ENCODE measurements at places on chromosomes 16 and 17.
A peak's percentile ranks its signal among the peaks of the same experiment; 100 is the strongest.

DNA sequence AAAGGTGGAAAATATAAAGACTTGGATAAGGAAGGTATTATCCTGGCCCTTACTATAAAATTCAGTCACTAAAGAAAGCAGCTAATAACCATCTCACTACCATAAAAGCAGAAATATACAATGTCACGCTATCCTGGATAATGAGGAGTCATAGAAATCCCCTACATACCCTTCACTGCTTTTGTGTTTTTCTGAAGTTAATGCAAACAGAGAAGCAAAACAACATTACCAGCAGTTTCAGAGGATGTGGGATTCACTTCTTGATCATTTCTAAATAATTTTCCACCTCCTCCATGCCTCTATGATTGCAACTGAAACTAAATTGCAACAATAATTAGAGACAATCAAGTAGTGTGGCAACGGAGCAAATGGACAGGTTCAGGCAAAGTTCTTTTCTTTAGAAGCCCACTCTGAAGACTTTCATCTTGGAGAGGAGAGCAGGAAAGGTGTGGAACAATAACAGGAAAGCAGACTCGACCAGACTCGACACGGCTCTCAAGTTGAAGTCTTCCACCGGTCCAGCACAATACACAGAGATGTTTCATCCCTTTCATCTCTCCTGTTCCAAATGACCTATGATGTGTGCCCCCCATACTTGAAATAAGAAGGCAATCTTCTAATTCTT, 10.2 kb downstream of the CYTH1 start:
- no peak for DNase-seq

- no peak for DNase-seq
Observed at GRCh38 chr17:40451420-40451819, 8.2 kb downstream of the IGFBP4 start.

- no peak for DNase-seq
Observed at GRCh38 chr17:66518677-66519076, 216.3 kb downstream of the PRKCA start.

DNA sequence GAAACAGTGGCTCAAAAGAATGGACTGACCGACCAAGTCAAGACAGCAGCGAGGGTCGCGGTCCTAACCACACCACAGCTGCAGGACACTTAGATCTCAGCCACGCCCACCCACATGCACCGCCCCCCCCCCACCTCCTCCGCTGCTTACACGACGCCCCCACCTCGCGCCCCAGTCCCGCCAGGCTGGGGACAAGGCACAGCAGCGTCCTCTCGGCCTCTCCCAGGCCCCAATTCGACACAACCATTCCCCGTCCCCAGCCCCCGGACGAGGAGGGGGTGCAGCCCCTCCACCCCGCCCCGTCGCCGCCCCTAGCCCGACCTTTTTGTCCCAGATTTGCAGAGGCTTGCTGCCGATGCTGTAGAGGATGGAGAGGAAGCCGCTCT, 477 bp downstream of the CFAP20 start:
- DNase-seq = no peak

DNA sequence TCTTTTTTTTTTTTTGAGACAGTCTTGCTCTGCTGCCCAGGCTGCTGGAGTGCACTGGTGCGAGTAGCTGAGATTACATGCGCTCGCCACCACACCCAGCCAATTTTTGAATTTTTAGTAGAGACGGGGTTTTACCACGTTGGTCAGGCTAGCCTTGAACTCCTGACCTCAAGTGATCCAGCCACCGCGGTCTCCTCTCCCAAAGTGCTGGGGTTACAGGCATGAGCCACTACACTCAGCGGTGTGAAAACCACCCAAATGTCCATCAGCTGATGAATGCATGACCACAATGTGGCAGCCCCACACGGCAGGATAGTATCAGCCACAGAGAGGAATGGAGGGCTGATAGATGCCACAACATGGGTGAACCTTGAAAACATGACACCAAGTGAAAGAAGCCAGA, 2.1 kb downstream of the P2RX5 start:
- peak; percentile 72 for DNase-seq

- no peak for DNase-seq
Observed at GRCh38 chr17:2697611-2698162, 13.9 kb downstream of the CLUH start.

DNA sequence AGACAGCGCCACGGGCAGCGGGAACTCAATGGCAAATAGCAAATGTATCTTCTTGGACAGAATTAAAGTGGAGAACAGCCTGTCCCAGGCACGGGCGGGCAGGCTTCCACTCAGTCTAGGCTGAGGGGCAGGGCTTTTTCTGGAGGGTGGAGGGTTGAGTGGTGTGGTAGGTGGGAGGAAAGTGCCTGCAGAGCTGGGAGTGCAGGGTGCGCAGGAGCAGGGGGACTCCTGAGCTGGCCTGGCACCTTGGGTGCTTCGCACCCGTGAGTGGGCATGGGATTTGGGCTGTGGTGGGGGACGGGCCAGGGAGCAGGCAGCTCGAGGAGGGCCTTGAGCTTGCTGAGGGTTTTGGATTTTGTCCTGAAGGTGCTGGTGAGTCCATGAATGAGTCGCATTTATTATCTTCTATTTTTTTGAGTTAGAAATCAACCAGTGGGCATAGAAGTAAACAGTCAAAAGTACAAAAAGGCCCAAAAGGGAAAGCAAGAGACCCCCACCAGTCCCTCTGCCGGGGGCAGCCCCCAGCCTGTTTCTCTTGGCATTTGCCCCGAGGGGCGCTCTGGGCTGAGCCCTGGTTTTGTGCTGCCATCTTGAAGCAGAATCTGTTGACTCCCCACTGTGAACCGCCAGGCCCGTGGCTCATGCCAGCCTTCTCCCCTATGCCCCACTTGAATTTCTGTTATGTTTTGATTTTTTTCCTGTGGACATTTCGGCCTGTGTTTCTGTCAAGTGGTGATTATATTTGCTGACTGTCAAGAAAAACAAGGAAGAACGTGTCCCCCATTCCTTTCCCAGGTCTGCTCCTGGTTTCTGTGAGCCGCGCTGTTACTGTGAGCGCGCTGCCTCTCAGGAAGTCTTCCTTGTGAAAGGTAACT, 8.2 kb downstream of the ADORA2B start:
- no peak for DNase-seq

- DNase-seq = no peak
Observed at GRCh38 chr16:23535901-23536300, 21.2 kb downstream of the EARS2 start.

- DNase-seq = no peak
Observed at GRCh38 chr16:25796239-25796638, 104.5 kb downstream of the HS3ST4 start.

GRCh38 chr17:78268191-78268874, 36.9 kb downstream of the TMEM235 start:
- no peak for DNase-seq

GRCh38 chr17:40068129-40068581, 5.4 kb downstream of the THRA start:
- DNase-seq = no peak

DNA sequence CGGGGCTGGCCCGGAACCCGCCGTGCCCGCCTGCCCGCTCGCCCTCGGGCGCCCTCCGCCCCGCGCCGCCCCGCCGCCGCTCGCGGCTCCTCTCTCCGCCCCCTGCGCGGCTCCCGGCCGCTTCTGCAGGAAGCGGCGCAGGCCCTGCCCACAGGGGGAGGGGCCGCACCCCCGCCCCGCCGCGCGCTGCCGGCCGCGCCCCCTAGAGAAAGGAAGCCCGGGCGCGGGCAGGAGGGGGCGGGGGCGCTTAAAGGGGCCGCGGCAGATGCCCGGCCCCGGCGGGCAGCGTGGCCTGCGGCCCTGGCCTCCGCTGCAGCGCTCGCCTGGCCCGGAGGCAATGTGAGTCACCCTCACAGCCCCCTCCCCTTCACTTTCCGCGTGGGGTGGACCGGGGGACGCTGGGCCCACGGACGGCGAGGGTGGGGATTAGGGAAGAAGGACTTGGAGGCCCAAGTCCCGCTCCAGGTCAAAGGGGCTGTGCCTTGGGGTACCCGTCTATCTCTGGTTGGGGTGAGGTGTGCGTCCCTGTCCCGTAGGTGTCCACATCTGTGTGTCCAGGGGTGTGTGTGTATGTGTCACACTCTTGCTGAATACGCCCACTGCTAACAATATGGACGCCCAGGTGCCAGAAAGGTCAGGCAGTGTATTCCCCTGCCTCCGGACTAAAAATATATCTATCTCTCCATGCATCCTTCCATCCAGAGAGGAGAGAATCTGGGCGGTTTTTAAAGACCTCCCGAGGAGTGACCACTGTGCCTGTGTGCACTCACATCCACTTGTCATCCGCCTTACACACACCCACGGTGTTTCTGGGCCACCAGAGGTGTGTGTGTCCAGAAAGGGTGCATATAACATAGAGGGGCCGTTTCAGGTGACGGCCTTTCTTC, at the start of gene GIT1:
TSS of gene GIT1 (minus strand) at position 125 of the 887 bp plus-strand sequence. CDS start 270 bp downstream, outside the sequence.
- DNase-seq = peak; percentile 92

- no peak for DNase-seq
Observed at GRCh38 chr17:75783069-75783783, 1.4 kb upstream of the UNK start.

GRCh38 chr17:57113656-57114055, 28.6 kb downstream of the AKAP1 start:
- no peak for DNase-seq

DNA sequence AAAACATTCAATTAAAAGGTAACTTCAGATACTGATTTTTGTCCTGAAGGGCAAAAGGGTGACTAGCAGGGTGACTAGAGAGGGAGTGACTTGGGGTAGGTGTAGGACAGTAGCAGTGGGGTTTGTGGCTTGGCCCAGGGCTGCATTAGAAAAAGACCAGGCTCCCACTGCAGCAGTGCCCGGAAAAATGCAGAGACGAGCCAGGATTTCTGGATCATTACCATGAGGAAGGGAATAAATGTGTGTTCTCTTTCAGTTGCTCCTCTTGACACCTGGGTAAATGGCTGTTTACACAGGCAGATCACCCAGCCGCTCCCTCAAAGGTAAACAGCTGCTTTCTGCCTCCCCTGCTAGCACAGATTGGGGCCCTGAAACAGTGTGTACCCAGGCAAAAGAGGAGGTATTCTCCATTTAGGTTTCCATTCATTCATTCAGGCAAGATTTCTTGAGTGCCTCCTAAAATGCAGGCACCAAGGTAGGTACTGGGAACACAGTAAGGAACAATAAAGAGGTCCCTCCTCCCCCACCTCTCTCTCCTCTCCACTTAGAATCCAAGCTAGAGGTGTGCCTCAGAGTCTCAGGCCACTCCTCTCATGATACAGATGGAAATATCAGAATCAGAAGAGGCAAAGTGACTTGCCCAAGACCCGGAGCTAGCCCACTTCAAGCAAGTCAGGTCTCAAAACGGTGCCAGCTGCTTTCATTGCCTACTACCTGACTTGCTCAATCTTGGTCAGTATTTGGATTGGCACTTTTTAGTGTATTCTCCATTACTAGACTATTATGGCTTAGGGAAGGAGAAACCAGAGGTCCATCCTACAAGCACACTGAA, 15.2 kb upstream of the TOX3 start:
- DNase-seq = no peak

DNA sequence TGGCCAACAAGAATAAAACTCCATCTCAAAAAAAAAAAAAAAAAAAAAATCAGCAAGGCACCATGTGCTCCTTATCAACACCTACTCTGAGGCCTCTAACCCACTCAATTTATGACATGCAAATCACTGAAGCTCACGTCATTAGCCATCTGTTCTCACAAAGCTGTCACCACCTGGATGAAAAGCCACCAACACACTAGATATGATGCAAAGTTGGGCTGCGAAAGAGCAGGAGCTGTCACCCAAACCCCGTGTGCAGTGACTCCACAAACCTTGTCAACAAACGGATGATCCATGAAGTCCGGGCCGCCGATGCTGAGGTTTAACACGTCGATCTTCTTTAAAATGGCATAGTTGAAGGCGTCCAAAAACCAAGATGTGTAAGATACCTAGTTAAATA, 25.3 kb downstream of the MBTPS1 start:
- DNase-seq = no peak

DNA sequence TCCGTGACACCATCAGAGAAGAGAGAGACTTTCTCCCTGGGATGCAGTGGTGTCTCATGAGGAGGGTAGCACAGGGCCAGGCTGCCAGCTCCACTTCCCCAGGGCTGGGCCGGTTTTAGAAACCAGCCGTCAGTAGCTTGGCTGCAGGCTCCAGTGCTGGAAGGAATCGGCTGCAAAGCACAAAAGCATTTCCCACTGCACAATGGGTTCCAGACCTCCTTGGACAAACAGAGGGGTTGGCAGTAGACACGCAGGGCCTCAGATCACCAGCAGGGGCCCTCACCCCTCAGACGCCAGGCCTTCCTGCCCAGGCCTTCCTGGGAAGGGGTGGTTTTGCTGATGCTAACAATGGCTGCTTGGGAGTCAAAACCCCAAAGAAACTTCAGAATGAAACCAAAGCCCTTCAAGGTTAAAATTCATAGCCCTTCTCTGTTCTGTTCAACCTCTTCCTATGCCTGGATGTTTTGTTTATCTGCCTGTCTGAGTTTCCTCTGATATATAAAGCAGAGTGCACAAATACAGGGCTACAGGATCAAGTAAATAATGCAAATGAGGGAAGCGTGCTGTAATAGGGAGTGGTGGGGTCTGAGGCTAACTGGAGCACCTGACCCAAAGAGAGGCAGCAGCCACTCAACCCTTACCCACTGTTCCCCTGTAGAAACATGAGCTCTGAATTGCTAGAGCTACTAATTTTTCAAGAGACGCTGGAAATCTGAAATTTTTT, 26.2 kb downstream of the TEKT5 start:
- peak; percentile 26 for DNase-seq

DNA sequence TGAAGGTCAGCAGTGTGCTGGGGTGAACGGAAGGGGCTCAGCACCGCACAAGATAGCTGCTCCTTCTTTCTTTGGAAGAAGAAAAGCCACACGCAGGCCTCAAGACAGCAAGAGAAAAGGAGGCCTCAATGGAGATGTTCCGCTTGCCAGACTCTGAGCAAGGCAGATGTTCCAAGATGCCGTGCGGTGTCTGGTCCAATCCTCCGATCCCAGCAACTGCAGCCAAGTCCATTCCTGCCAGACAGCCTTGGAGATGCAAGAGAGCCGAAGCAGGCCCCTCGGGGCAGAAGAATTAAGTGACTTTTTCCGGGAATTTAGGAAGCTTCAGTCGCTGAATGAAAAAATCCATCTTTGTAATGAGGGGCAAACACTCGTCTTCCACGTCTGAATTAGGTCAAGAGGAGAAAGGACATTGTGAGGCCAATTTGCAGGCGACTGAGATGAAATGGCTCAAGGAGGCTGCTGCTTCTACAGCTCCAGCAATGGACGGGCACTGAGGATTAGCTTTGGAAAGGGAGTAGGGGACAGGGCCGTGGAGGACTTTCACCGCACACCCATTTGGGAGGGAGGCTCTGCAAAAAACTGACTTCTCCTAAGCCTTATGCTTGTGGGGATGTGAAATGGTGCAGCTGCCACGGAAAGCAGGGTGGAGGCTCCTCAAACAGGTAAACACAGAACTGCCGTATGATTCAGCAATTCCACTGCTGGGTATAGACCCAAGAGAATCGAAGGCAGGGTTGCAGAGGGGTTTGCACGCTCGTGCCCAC, 44.7 kb downstream of the RPH3AL start:
- DNase-seq = no peak

DNA sequence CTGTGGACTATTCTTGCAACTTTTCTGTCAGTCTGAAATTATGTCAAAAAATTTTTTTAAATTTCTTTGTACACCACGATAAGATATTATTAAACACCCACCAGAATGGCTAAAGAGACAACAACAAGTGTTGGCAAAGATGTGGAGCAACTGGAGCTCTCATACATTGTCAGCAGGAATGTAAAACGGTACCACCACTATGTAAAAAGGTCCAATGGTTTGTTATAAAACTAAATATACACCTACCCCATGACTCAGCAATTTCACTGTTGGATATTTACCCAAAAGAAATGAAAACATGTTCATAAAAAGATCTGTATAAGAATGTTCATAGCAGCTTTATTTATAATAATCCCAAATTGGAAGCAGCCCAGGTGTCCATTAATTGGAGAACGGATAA, 7.2 kb downstream of the KIAA0753 start:
- no peak for DNase-seq

GRCh38 chr16:84291226-84291625, 3.5 kb upstream of the WFDC1 start:
- no peak for DNase-seq

All from activated T-cell treated with anti-CD3 and anti-CD28 coated beads, Interleukin-2, amount 50 U/mL, for 72 hours (primary cell).